ENCODE measurements at places on chromosomes 2 and 18.

GRCh38 chr2:30910686-30911085 is 103.4 kb upstream of the CAPN13 start:
- DNase-seq, result no peak

GRCh38 chr2:223944166-223944702 is 901 bp downstream of the WDFY1 start:
- no peak for DNase-seq

- no peak for DNase-seq
Observed at GRCh38 chr2:118864207-118864606, 16.8 kb upstream of the EN1 start.

GRCh38 chr2:201070948-201071478 is 458 bp downstream of the HYCC2 start:
- no peak for DNase-seq

- DNase-seq, result no peak
Observed at GRCh38 chr2:39805936-39806608, 27.0 kb upstream of the THUMPD2 start.

All from stimulated activated CD4-positive, alpha-beta T cell treated with anti-CD3 and anti-CD28 coated beads, Interleukin-1b, Interleukin-23, amount 100 ng/mL, for 1 hour (primary cell).